Omental fat pad (tissue), 4 donors: ENCODE measurements at places on chromosomes 2 and 18.

DNA sequence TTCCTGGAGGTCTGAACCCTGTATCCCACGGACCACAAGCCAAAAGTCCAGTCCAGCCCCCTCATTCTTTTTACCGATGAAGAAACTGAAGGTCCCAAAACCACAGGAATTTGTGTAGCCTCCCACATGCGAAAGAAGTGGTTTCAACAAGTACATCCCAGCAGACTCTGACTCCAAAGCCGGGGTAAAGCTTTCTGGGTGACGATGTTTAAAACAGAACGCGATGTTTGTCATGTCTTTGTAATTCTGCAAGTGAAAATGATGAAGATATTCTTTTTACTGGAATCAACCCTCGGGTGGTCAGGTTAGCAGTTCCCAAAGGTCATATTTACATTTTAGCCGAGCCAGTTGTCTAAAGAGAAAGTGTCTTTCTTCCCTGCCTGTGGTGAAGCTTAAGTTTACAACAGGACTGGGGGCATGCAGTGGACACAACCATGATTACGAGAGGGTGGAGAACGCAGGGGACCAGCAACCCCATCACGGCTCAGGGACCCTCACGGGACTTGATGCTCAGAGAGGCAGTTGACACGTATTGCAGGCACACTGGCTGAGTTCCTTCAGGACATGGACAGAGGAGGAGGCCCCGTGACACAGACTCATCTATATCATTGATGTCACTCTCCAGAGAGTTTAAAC, 17.8 kb upstream of the TMEM131 start:
- DNase-seq: no peak

DNA sequence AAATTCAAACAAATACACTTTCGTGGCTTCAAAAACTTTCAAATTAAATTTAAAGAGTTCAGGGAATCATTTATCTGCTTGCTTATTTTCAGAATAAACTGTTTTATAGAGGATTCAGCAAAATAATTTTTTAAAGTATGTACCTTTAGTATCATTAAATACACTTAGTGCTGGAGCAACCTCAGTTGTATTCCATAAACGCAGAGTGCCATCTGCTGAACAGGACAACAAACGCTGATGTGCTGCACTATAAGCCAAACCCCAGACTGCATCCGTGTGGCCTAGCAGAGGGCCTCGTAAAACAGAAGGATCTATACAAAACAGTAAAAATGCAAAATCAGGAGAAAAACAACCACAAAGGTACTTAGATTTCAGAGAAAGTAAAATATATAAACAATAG, 108.6 kb downstream of the STRN start:
- DNase-seq: no peak

DNA sequence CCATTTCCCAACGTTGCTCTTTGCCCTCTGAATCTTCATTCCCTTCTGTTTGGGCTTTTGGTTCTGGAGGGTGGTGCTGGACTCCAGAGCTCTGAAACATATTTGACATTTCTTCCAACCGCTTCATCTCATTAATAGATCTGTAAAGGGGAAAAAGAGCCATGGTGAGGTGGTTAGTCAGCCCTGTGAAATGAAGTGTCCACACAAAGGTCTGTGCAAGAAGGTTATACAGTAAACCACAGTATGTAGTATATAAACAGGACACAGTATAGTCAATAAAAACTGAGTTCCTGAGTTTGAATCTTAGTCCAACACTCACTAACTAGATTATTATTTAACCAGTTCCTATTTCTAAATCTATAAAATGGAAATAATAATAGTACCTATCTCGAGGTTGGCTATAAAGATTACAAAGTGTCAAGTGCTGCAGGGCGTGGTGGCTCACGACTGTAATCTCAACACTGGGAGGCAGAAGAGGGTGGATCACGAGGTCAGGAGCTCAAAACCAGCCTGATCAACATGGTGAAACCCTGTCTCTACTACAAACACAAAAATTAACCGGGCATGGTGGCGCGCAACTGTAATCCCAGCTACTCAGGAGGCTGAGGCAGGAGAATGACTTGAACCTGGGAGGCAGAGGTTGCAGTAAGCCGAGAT, 13.1 kb downstream of the STARD7 start:
- DNase-seq: no peak

GRCh38 chr18:63291278-63291677, 28.3 kb downstream of the BCL2 start:
- no peak for DNase-seq

DNA sequence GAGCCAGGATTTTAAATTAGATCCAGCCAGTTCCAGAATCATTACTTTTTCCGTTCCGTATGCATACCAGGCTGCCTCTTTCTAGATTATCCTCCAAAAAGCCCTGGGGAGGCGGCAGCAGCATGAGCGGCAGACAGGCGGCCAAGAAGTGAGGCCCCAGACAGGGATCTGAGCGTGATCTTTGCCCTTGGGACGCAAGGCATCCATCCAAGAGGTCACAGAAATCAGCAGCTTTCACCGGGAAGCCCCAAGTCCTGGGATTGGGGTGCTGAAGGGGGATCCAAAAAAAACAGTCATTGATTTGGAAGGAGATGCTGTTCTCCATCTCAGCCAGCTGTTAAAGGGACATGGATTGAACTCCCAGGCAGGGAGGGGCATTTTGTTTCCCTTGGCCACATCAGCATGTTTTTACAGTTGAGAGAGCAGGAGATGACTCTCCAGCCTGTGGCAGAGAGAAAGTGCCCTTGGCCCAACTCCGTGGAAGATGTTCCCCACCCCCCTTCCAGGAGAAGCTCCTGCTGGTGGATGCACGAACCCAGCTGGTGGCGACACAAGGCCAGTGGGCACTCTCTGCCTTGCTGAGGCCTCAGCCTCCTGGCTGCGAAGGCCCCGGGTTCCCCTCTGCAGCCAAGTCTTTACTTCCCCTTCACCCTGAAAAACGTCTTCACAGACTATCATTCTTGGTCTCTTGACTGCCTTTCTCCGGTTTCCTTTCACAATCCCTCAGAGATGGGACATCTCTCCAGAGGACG, 265.6 kb downstream of the ANAPC1 start:
- no peak for DNase-seq

DNA sequence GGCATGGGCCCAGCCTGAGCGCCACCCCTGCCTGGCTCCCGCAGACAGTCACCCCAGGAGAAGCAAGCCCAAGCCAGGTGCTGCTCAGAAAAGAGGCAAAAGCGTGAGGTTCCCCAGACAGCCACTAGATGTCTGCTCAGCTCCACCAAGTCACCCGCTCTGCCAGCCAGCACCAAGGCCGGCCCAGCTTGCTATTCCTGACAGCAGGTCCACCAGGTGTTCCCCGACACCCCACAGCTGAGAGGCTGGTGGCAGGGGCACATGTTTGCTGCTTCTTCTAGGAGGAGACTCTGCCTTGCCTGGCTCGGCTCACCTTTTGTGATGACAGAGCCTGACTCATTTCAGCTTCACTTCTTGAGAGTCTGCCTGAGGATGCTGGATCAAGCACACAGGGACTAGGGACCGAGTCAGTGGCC, 206.7 kb downstream of the MGAT5 start:
- no peak for DNase-seq

GRCh38 chr2:167005096-167005495, 116.8 kb downstream of the XIRP2 start:
- no peak for DNase-seq

DNA sequence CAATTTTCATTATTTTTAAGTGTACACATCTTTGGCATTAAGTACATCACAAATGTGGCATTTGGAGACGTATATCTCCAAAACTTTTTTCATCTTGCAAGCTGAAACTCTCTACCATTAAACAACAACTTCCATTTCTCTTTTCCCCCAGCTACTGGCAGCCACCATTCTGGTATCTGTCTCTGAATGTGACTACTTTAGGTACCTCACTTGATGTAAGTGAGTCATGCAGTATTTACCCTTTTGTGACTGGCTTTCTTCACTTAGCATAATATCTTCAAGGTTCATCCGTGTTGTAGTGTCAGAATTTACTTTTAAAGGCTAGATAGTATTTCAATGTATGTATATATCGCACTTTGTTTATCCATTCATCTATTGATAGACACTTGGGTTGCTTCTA, 17.0 kb downstream of the BABAM2 start:
- DNase-seq: no peak

DNA sequence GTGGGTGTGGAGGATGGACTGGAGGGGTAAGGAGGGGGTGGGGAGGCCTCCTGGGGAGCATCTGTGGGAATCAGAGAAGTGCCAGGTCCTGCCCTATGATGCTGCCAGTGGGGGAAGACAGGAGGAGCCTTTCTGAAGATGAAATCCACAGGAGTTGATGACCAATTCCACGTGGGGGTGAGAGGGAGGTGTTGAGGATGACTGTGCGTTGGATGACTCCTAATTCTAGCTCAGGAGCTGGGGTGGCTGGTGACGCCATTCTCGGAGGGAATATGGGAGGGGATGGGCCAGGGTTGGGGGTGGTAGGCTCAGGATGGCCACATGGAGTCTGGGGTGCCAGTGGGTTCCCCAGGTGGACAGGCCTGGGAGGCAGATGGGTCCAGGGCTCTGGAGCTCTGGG, 32.3 kb downstream of the EMX1 start:
- DNase-seq: no peak

- no peak for DNase-seq
These were observed 359.9 kb upstream of the FANCL start for GRCh38 chr2:58601017-58601416.

DNA sequence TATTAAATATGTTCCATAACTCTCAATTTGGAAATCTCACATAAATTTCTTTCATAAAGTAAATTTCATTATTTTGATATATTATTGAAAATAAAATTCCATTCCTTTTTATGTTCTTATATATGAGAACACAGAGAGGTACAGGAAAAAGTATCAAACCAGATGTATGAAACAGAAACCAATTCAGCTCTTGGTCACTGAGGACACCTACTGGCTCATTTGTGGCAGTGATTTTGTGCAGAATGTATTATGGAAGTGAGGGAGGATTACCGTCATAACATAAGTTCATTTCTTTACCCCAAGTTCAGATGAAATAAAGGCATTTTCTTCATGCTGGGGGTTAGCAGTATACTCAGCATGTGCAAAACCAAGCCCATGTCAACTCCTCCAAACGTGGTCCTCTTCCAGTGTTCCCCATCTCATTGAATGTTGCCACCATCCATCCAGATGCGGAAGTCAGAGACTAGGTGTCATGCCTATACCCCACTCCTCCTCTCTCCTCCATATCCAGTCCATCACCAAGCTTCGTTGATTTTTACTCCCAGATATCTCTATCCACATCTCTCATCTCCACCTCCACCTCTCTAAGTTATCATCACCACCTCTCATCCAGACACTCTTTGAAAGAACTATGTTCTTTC, 41.7 kb upstream of the MALL start:
- no peak for DNase-seq

- DNase-seq: no peak
These were observed 114.7 kb downstream of the CSRNP3 start for GRCh38 chr2:165584126-165584654.

DNA sequence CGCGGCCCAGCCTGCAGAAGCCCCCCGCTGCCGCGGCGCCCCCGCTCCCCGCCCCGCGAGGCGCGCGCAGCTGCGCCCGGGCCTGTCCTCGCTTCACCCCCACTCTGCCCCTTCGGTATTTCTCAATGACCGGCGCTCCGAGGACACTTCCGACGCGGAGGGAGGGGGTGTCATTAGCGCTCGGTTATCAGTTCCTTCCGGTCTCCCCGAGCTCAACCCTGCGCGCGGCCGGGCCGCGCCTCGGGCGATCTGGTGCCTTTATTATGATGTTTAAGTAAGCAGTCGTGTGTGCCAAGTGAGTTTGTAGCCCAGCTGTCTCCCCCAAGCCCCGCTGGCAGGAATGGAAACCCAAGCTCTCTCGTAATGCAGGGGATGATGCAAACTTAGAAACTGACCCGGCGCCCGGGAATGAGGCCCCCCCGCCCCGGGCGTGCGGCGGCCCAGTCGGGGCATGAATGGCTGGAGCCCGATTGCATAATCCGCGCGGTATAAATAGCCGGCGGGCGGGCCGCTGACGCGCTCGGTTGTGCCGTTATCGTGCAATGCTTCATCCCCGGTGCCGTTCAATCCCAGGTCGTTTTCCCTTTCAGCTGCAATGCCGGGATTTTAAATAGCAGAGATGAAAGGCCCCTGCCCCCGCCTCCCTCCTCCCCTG, 3.9 kb upstream of the SPRED2 start:
- peak; percentile 83 for DNase-seq

GRCh38 chr2:656676-657075, 20.5 kb downstream of the TMEM18 start:
- DNase-seq: no peak

DNA sequence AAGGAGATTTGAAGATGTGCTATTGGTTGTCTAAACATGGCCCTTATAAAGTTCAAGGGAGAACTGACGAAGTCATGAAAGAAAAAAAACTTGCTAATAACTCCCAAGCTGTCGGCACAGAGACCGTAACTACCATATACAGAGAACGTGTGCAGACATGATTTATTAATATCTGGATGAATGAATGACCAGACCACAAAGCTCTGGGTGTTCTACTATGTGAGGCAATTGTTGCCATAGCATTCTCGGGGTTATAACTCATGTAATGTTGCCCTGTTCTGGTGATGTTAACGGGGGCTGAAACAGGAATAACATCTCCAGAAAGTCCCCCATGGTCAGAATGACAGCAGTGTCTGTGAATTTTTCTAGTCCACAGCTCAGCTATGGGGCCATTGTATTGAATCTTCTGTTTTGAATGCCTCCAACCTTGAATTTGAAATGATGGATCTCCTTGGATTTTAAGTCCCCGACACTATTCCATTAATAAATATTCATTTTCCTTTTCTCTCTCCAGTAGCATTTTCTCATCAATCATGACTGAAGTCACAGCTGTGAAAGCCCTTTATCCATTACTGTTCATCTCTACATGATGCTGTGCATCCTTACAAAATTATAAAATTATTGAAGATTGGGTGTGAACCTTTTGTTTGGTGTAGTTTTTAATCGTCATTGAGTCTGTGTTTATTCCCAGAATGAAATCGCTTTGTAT, 483.4 kb upstream of the KLHL29 start:
- no peak for DNase-seq

DNA sequence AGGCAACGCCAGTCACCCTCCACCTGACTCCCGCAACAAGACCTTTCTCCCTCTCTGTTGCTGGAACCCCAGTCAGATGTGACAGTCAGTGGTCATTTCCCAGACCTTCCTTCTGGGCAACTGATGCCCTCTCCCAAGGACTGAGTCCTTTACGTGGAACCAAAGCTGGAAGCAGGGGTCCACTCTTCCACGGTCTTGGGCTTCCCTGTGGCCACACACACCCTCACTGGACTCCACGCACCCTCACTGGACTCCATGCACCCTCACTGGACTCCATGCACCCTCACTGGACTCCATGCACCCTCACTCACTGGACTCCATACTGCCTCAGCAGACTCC, 7.1 kb downstream of the PTMA start:
- DNase-seq: no peak
